Fibroblast of skin of back (primary cell): ENCODE measurements at places on chromosomes 6 and 20.

DNA sequence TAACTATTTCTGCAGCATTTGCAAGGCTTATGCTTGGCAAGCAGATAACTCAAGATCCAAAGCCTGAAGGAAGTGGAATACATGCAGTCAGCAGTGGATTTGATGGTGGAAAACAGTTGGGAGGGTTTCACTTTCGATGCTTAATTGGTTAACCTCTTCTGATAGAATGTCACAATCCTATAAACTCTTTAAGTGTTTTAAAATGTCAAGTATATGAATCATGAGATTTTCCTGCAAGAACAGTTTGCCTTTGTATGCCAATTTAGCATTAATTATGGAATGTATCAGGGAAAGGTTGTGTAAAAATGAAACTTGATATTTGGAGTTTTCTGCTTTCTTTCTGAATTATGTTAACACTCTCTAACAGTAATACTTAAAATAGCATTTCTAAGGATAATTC is 36.6 kb downstream of the NKX2-4 start:
- no peak for DNase-seq

DNA sequence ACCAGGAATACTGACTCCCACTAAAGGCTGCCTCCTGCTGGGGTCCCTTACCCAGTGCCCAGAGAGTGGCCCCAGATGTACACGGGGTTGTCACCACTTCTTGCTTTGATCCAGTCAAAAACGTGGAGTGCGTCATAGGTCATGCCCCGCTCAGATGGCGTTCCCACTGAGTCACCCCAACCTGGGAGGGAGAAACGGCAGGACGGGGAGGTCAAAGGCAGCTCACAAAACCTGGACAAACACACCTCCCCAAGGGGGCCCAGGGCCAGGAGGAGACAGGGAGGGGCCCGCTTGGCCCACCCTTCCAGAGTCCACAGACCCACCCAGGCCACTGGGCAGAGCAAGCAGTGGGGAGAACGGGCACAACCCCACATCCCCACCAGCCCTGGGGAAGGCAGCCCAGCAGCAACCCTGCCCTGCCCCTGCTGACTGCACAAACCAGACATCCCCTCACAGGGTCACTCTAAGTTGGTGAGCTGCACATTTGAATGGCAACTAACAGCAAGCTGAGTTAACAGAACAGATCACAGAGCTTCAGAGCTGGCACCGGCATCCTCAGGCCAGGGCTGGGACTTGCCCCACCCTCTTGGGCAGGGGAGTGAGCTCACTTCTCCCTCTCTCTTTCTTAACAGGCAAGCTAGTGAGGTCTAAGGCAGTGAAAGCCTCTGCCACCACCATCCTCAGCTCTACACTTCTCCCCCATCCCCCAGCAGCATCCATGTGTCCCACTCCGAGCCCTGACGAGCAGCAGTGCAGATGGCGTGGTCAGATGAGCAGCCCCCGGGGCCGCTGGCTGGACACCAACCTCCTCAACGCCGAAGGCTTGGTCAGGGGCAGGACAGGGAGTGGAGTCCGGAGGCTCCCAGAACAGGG is 61.7 kb downstream of the PYGB start:
- peak; percentile 88 for DNase-seq

- peak; percentile 44 for DNase-seq
These were observed 3.5 kb upstream of the MOXD1 start for GRCh38 chr6:132404736-132405135.

DNA sequence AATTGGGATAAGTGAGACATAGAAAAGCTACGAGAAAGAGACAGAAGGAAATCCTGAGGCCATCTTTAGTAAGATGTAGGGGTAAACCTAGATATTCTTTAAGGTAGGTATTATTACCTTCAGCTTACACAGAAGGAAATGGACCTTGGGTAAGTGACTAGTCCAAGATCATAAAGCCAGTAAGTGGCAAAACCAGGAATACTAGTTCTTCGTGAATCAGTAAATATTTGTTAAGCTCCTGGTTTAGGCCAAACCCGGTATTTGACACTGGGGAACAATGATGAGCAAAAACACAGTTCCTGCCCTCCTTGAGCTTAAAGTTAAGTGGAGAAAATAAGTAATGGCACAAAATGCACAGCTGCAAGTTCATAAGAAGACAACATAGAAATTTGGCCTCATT is 5.3 kb downstream of the TRIM39 start:
- no peak for DNase-seq

DNA sequence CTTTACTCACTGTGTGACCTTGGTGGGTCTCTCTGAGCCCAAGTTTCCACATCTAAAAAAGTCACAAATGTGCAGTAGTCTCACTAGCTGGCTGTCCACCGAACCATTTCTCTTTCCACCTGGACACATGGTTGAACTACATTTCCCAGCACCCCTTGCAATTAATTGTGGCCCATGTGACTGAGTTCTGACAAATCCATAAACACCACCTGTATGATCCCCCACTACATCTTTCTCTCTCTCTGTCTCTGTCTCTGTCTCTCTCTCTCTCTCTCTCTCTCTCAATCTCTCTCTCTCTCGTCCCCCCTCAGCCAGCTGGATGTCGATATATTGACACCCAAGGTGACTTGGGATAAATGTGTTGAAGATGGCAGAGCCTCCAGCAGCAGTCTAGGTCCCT is 42.8 kb downstream of the SNHG17 start:
- no peak for DNase-seq

- no peak for DNase-seq
These were observed 379.7 kb downstream of the CDH4 start for GRCh38 chr20:61631751-61632150.

DNA sequence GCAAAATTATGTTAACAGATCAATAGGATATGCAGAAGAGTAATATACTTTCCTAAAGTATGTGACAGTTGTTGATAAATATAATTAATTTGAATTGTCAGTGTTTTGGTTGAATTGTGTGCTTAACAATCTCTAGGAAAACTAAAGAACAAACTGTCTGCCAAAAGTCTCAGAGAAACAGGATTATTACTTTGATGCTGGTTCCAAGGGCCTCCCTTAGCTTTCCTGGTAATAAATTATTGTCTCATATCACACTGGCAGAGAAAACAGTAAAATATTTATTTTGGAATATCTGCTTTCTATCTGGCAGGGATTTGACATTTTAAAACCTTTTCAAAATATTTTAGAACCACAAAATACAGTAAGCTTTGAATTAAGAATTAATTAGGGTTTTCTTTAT is 40.1 kb upstream of the CARMIL1 start:
- no peak for DNase-seq

DNA sequence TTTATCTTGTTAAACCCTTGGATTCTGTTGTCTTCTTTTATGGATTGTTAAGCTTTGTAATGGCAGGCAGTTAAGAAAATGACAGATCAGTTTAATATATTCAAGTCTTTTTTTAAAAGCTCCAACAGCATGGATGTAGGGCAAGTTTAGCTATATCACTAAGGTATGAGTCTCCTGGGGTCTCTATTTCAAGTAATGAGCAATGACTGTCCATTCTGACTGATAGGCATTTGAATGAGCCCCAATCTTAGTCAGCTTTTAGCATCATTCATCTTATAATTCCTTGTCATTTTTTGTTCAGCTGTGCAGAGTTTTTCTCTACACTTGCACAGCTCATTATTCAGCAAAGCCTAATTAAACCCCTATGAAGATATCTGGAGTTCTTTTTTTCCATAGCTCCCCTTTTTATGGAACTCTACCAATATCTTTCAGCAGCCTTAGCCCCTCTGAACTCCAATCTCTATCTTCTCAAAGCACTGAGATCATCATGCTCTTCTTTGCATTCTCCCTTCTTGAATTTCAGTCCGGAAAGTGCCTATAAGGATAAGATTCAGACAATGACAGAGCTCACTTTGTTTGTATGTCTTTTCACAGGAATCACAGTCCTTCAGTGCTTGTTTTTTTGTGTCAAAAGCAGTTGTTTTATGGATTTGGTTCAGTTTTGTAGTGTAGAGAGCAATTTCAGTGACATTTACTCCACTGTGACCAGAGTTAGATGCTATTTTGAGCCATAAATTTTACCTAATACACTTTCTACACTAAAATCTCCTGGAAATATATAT is 97.2 kb upstream of the DOK5 start:
- DNase-seq, result no peak

DNA sequence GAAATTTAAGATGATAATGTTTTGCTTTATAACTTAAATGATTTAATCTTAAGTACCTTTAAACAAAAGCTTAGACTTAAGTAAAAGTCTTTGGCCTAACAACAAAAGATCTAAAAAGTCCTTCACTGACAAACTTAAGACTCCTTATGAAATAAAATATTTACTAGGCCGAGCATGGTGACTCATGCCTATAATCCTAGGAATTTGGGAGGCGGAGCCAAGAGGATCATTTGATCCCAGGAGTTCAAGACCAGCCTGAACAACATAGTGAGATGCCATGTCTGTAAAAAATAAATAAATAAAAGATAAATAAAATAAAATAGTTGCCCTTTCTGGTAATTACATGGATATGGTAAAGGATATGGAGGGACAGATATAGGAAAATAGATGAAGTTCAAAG is 12.4 kb downstream of the KATNA1 start:
- peak; percentile 64 for DNase-seq

DNA sequence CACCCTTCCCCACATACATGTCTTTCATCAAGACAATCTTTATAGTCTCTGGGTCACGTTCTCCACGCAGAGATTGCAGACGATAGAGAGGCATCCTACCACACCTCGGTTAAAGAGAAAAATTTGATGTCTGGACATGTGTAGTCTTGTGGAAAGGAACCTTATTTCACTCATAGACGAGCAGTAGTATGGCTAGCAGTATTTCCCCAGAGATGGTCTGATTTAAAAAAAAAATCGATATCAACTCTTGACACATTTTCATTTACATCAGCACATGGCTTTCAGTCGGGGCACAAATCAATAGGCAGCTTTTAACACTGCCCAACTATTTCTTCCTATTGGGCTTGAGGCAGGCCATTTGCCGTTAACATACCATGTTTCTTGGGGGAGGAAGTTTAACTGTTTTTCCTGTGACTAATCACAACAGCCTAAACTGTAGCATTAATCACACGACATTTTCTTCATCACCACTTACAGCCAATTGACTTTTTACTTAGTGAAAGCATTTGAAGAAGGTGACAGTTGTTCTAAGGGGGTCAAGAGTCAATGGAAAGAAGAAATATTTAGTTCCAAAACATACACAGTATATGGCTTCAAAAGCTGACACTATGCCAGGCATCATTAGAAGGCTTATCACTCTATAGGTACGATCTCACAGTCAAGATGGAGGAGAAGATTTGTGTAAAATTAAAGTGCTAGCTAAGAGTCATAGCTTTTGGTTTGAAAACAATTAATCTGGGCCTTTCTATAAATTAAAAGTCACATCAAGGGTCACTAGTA is 129.5 kb upstream of the HDAC2 start:
- DNase-seq, result peak; percentile 65

DNA sequence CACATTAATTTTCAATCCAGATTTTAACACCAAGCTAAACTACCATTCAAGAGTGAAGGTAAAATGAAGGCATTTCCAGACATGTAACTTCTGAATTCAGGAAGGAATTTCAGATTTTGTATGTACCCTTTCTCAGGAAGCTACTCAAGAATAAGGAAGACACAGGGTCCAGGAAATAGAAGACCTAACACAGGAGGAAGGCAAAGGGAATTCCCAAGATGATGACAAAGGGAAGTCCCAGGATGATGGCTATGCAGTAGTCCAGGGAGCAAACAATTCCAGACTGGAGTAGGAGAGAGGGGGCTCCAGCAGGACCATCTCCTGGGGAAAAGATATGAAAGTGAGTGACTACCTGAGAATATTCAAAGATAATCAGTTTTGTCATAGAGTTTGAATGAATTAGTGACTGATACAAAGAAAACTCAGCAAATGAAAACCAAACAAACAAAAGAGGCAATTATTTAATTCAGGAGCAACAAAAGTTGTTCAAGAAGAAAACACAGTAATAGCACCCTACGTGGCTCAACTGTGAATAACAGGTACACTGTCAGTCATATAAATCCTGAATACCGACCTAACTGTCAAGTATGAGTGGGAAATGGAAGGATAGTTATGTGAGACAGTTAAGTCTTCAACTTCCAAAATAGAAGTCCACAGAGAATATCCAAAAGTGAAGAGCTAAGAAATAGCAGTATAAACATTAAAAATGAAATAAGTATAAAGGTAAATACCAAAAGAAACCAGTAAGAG is 4.0 kb downstream of the RNF24 start:
- no peak for DNase-seq

DNA sequence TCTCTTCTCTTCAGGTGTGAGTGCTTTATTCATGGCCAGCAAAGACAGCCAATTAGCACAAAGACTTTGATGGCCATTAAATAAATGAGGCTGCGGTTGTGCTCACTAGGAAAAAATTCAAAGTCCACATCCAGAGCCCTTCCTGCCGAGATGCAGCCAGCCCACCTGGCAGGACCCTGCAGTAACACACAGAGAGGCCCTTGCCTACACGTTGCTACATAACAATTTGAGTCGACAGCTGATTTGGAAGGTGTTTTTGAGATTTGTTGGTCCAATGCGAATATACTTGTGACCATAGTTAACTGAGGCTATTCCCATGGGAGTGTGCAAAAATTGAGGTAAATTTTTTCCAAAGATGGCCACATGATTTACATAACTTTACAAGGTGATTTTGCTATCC is 605.4 kb upstream of the HTR1E start:
- DNase-seq, result no peak

GRCh38 chr6:170110201-170111140 is 180.4 kb downstream of the DLL1 start:
- DNase-seq, result no peak

GRCh38 chr6:35629876-35630378 is 58.8 kb downstream of the FKBP5 start:
- DNase-seq, result peak; percentile 22

DNA sequence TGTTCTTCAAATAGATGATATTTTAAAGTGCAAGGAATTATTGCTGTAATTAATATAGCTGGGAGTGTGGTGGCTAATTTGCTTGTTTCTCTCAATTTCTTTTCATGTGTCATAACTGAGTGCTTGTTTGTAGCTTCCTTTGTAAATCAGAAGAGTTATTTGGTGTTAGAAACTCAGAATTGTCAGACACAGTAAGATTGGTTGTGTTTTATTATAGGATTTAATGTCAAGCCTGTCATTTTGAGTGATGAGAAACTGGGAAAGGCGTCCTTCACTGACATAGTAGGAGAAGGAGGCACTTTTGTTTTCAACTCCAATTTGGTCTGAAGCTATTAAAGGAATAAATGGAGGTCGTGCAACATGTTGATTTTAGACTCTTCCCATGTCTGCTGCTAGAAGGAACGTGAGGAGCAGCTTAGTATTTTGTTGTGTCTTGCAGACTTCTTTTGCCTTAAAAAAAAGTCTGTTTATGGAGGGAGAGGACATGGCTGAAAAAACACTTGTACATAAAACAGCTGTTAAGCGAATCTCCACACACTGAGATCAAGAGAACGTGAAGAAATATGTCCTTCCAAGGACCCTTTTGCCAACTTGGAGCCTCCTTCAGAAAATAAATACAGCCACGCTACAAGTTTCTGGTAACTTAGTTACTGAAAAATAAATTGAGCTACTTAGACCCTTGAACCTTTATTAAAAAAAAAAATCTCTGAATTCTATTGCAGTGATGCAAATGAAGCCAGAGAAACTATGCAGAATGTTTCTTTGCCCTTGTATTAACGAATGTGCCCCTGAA is 59.5 kb downstream of the BMP6 start:
- no peak for DNase-seq

GRCh38 chr6:293193-294174 is 1.2 kb downstream of the DUSP22 start:
- peak; percentile 8 for DNase-seq

GRCh38 chr6:85754894-85755293 is 112.2 kb upstream of the SYNCRIP start:
- DNase-seq, result no peak

GRCh38 chr6:13368731-13369115 is 40.4 kb upstream of the TBC1D7 start:
- DNase-seq, result peak; percentile 71
